Stimulated activated CD4-positive, alpha-beta T cell treated with anti-CD3 and anti-CD28 coated beads, Interleukin-1b, Interleukin-23, amount 100 ng/mL, for 24 hours (primary cell): ENCODE measurements at places on chromosomes 6 and 20.

- DNase-seq, result no peak
These were observed 15.7 kb upstream of the FAM83C start for GRCh38 chr20:35307666-35308653.

- DNase-seq, result no peak
These were observed 45.5 kb upstream of the NRN1 start for GRCh38 chr6:6052216-6052615.

GRCh38 chr6:92124200-92124651 lies 1295.1 kb downstream of the EPHA7 start:
- no peak for DNase-seq

GRCh38 chr20:9276966-9277468 lies 208.1 kb downstream of the PLCB4 start:
- DNase-seq, result no peak

DNA sequence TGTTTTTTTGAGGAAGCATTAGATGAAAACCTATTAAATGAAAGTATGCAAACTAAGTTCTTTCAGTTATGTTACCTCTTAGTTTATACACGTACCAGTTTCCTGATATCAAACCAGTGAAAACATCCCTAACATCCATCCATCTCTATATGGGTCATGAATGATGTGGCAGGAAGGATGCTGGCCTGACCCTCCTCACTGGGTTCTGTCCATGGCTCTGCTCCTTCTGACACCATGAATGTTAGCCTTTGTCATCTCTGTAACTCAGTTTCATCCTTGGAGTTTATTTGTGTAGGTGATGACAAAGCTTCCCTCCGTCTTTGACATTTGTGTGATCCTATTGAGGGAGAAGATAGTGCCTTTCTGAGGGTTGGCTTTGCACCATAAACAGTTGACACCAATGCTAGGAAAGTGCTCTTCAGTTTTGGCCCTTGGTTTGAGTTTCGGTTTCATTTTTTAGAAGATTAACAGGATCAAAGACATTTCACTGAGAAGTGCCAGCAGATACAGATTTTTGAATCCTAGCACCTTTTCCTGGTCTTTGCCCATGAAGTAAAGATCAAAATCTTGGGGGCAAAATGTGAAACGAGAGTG lies 72.0 kb upstream of the SCGN start:
- DNase-seq, result no peak

DNA sequence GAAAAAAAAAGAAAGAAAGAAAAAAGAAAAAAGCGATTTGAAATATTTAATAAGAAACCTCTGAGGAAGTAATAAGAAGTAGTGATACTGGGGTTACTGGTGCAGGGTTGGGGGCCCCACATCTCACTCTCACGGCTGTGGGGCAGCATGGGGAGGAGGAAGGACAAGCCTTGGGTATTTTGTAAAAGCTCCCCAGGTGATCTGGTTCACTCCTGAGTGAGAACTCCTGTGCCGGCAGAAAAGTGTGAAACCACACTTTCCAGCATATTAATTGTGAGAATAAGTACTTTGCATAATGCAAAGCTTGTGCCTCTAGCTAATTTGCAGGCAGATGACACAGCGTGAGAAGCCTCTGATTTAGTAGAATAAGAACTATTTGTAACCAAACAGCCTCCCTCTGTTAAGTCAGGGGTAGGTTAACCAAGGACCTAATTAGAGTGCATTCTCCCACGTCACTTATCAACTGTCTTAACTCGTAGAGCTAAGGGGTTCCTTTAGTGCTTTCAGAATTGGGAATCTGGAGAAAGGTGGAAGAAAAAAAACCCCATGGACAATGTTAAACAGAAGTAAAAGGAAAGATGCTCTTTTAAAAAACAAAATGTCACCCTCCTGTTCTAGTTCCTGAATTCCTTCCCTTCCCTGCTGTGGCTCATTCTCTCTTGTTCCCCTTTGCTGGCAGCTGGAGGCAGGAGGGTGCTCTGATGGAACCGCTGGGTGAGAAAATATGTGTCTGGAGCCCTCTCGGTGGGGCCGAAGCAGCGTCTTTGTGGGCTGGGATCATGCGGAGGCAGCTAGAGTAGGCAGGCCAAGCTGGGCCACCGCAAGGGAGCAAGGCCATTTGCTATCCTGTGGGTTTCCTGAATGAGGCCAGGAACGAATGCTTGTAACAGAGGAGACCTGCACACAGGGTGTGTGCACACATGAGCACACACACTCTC lies 108.7 kb downstream of the FYN start:
- peak; percentile 54 for DNase-seq

GRCh38 chr6:162198076-162198475 lies 529.5 kb downstream of the PRKN start:
- DNase-seq, result no peak

DNA sequence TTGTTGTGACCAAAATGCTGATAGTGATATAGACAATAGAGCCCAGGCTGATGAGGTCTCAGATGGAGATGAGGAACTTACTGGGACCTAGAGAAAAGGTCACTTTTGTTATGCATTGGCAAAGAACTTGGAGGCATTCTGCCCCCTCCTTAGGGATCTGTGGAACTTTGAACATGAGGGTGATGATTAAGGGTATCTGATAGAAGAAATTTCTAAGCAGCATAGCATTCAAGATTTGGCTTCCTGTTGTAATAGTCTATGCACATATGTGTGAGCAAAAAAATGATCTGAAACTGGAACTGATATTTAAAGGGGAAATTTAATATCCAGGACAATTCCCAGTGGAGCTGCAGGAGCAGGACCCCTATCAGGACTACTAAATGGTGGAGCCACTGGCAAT lies 17.1 kb downstream of the HLA-A start:
- DNase-seq, result no peak

DNA sequence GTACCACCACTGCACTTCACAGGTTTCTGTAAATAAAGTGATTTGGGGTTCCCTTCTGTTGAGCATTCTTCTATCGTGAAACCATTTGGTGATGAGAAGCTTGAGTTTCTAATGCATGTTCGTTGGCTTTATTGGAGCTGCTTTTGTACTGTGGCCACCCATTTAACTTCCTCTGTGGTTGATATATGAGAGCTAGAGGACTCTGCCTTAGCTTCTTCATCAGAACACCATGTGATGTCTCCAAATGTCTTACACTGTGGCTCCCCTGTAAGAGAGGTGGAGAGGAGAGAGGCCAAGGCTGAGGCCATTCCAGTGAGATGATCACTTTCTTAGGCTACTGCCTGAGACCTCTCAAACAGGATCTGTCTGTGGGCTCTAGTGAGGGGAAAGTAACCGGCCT lies 114.5 kb downstream of the SLC16A10 start:
- no peak for DNase-seq
